ENCODE measurements at places on chromosomes 5 and 9.

- no peak for DNase-seq
Observed at GRCh38 chr9:94867842-94868312, 141.4 kb downstream of the AOPEP start.

DNA sequence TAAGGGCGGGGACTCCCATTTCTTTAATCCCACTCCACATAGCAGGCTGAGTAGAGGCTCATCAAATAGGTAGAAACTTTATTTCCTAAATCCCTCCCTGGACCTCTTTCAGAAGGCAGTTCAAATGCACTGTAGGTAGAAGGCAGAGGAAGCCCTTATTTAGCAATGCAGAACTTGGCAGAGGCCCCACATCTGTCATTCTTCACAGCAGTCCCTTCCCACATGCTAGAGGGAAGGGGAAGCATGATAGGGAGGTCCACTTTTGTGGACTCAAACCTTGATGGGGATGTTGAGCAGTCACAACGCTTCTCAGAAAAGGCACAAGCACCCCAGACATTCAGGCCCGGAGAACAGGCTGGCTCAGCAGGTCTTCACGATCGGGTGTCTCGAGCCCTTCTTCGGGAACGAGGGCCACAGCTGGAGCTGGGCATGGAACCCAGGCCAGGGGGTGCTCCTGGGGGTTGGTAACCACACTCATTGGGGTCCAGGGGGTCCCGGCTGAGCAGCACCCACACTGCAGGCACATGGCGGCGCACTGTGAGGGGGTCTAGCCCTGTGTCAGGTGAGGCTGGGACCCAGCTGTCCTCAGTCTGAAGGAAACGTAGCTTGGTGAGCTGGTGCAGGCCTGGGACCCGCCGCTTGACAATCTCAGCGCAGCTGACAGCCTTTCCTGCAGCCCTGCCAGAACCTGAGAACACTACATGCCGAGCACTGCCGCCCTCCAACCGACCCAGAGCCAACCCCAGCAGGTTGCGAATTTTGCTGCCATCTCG lies 1.3 kb downstream of the RPP25L start:
- no peak for DNase-seq

DNA sequence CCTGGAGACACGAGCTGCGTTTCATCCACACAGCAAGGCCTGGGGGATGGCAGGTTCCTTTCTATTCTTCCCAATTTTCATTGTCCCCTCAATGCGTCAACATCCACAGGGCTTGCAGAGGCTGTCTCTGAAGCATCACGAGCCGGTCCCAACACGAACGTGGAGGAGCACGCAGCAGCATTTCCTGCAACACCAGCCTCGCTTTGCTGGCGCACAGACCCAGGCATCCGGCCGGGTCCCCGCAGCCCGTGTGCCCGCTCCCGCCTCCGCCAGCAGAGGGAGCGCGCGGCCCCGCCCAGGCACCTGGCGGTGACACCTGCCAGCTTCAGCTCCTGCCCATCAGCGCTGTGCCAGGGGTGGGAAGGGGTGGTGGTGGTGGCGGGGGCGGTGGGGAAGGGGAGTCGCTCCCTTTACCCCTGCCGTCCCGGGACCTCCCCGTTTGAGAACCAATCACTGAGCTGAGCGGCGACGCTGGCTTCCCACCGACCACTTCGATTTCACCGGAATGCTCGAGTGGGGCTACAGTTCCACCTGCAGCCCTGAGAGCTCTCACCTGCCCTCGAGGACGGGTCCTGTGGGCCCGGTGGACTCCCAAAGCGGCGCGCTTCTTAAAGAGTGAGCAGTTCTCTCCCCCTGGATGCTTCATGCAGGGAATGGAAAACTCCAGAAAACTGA lies 464.5 kb downstream of the ICE1 start:
- no peak for DNase-seq

DNA sequence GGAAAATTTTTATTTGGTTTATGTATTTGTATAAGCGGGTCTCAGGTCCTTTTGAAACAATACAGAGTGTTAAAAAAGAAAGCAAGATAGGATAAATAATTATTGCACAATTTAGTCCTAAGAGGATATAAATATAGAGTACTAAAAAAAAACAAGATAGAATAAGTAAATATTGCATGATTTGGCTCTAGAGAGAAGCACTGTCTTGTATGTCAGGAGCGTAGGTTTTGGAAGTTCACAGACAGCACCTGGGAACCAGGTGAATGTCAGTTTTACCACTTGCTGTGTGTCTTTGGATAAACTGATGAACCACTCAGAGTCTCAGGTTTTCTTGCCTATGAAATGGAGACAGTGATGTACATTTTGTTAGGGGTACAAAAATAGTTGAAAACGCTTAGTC lies 266.2 kb upstream of the ADAMTSL1 start:
- no peak for DNase-seq

GRCh38 chr5:151021746-151022145 lies 1.4 kb downstream of the GPX3 start:
- DNase-seq = no peak

DNA sequence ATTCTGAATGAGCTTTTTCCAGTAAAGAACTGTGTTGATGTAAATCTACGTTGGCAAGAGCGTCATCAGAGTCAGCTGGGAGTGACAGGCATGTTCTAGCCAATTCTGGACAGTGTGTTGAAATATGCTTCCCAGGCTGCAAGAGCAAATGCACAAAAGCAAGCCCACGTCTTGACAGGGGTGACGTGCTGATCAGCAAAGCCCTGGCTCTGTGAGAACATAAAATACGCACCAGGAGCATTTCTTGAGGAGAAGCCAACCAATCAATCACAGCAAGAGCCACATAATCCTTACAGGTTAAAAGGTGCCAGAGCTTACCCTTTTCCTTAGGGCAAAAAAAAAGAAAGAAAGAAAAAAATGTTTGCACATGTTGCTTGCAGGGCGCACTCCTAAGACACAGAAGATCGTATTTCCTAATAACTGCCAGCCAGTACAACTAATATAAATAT lies 148.1 kb downstream of the PDE4D start:
- DNase-seq = no peak

- no peak for DNase-seq
Observed at GRCh38 chr5:32679218-32679617, 31.9 kb upstream of the NPR3 start.

GRCh38 chr9:80605129-80605528 lies 1033.4 kb downstream of the TLE4 start:
- no peak for DNase-seq

DNA sequence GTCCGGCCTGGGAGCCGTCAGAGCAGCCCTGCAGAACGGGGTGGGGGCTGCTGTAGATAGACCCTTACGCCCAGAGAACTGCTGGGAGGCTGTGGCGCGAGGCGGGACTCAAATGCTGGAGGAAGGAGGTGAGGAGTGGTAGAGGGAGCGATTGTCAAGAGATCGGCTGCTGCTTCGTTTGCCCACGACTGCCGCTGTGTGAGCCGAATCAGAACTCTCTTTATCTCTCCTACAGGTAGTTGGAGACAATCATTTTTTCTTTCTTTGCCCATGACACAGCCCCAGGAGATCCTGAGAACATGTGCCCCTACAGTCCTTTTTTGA lies 456 bp downstream of the ZNF79 start:
- DNase-seq = no peak

DNA sequence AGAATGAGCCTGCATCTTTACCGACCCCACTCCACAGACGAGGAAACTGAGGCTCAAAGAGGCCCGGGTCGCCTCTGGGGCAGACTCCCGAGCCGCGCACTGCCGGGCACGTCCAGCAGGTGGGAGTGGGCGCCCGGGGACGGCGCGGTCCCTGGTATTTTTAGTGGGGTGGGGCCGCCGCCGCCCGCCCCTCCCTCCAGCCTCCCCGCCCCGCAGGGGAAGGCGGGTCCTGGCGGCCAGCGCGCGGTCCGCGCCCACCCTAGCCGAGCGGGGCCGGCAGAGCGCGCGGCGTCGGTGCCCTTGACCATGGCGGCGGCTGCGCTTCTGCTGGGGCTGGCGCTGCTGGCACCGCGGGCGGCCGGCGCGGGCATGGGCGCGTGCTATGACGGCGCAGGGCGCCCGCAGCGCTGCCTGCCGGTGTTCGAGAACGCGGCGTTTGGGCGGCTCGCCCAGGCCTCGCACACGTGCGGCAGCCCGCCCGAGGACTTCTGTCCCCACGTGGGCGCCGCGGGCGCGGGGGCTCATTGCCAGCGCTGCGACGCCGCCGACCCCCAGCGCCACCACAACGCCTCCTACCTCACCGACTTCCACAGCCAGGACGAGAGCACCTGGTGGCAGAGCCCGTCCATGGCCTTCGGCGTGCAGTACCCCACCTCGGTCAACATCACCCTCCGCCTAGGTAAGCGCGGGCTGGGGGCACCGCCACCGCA lies at the start of gene LAMC3:
Gene LAMC3, plus strand, starts transcription at position 266 of the 710 bp plus-strand sequence. Its CDS starts 41 bp downstream, at position 307.
- DNase-seq = no peak

Measured in caudate nucleus (tissue), 63 donors.